ENCODE measurements at places on chromosomes 1 and 21.

DNA sequence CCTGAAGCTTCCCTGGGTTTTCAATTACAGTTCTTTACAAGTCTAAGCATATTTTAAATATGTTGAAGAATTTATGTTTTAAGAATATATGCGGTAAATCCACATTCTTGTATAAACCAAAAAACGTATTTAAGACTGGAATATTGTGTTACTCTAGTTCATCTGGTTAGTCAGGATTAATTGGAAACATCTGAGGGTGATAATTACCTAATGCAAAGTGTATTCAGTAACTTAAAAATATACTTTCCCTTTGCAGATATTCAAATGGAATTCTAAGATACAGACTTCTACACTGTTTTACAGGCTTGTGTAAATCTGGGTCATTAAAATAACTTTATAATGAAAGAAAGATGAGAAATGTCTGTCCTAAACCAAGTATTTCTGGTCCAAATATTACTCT lies 302.0 kb downstream of the VAV3 start:
- DNase-seq: no peak

DNA sequence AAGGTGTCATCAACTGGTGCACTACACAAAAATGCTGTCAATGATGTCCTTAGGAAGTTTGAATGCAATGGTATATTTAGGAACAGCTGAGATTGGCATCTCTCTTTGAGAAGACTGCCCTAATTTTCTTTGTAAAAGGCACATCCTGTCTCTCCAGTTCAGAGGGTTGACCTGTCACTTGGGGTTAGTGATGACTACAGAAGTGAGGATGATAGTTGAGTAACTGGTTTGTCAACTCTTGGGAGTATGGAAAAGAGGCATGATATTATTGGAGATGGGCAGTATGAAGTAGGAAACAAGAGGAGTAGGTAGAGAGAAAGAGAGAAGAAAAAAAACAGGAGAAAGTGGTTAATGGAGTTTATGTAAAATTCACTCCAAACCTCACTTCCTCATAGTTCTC lies 40.4 kb upstream of the PIGC start:
- no peak for DNase-seq

DNA sequence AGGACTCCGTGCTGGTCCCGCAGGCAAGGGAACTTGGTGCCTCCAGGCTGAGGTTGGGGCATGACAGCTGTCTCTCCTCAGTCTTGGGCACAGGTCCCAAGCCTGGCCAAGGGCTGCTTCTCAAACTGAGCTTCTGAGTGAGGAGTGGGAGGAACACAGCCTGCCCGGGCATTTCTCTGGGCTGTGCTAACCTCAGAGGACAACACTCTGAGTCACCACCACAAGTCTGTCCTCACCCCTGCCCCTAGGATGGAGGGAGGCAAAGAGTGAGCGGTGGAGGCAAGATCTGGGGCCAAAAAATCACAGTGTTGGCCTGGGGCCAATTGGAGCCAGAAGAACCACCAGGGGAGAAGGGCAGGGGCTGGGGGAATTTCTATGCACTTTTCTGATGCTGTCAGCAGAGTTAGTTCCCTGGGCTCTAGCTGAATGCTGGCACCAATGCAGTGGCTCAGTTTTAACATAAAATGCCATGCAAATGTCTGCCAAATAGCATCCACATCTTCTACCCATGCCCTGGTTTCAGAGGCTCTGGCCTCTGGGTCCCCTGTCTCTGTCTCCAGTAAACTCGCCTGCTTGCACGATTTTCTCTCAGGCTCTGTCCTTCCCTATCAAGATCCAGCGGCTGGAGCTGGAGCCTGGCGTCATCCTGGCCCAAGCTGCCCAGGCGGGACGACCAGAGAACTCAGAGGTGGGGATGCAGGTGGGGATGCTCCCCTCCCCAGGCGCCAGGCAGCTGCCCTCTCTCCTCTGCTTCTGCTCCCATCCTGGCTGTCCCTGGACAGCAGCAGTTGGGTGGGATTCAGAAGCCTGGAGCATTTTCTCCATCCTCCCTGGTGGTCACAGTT lies 11.0 kb upstream of the CDK18 start:
- no peak for DNase-seq

DNA sequence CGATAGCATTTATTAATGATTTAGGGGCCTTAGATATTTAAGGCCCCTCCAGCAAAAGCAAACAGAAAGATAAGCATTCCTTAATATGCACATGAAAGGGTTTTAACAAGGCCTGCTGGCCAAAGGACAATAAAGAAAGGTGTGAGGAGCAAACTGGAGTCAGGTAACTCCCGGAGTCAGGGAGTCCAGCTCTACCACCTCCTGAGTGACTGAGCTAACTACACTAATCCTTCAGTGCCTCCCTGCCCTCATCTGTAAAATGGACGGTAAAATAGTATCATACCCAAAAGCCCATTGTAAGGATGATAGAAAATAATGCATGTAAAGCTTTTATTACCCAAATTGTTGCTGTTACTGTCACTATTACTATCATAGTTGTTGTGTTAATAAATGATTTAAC lies 161.7 kb downstream of the SIPA1L2 start:
- DNase-seq: no peak

DNA sequence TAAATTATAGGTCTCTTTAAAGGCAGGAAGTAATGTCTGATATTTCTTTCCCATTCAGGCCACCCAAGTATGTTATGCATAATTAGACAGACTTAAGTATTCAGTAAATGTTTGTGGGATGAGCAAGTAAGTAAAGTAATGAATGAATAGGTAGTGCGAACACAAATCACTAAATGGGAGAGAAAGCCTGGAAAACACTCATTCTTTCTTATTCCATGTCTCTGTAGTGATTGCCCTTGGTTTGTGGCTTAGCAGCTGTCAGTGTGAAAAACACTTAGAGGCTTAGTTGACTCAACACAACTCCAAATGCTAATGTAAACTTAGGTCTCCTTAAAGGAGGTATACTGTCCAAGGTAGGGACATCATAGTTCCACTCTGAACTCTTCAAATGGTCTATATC lies 182.5 kb downstream of the ZC3H11B start:
- no peak for DNase-seq

All from GM19239 (cell line).